ENCODE measurements at places on chromosomes 6 and 20.

- DNase-seq = peak; percentile 4
Measured at GRCh38 chr6:31239854-31240253, 32.0 kb downstream of the HLA-C start.

- peak; percentile 37 for DNase-seq
Measured at GRCh38 chr20:6635034-6635736, 132.3 kb upstream of the BMP2 start.

DNA sequence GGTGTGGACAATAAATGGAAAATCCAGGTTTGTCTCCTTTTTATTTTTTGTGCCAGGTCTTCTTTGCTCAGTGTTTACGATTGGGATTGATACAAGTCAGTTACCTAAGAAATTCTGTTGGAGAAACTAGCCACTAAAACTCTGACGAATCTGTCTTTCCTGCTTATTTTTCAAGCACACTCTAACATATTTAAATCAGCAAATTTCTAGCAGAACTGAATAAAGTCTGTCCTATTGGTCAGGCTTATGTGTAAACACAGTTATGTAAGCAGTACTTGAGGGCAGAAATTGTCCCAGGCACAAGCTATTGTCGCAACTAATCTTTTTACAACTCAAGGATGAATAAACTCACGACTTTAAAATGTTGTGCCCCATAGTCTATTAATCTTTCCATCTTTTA lies 12.1 kb upstream of the EXOC2 start:
- DNase-seq = no peak

DNA sequence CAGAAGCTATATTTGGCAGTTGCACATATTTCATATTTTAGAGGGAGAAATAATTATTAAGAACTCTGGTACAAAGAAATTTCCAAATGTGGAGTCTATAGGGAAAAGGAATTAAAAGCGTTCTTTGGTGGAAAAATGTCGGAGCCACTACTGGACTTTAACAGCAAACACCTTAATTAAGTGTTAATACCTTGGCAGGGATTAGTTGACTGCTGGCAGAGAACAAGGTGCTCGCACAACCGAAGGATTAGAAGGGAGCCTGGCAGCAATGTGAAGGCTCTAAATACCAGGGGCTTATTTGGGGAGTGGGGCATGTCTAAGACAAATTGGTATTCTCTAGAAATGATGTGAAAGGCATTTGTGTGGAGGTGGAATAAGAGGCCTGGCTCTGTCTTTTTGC lies 98.9 kb downstream of the PAK5 start:
- DNase-seq = no peak

DNA sequence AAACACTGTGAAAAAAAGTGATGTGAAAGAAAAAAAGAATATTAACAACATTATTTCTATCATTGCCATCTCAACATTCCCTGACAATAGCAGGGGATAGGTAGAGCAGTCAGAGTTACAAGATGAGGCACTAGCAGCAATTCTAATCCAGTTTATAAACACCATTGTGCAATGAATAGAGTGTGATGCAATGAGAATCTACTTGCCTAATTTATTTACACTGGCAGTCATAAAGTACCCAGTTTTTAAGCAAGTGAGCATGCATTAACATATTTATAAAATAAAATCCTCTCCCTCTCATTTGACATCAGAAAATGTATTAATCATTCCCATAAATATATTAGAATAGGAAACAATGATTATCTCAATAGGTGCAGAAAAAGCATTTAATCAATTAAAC lies 2.5 kb upstream of the MANEA start:
- peak; percentile 69 for DNase-seq

Data from fibroblast of gingiva (primary cell).